ENCODE measurements at places on chromosomes 11 and 22. TPM values are rescaled to one million over a fixed set of nuclear protein-coding genes. Genes with fewer than 3 reads are reported as not detected.
A peak's percentile ranks its signal among the peaks of the same experiment; 100 is the strongest.

The RAG2 gene
- total RNA-seq, result not detected

The OR51E1 gene
- total RNA-seq, result 1.4 TPM

DNA sequence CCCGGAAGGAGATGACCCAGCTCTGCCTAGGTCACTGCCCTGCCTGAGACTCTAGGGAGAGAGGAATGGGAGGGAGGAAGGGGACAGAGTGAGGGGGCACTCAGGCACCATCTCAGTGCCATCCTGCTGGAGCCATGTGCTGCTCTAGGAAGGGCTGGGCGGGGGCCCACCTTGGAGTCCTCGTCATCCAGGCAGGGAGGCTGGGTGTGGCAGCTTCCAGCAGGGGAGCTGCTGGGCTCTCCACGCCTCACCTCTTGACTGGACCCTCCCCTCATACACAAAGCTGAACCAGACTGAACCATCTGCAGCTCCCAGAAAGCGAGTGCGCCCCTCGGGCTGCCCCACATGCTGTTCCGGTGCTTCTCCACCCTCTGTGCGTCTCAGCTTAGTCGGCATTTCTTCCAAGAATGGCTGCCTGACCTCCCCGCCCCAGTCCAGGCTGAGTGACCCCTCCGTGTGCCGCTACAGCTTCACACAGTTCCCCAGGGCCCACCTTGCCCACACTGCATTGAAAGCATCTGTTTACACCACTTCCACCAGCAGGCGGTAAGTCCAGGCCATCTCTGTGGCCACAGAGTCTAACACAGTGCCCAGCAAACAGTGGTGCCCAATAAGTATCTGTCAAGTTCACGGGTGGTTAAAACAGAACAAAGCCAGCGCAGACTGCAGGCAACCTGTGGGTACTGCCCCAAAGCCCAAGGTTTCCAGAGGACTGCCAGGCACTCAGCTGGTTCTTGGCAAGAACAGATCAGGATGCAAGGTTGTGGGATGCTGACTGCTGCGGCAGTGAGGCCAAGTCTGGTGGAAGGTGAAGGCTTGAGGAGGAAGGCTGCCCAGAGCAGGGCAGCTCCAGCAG, 9.4 kb upstream of the TRIM29 start:
- no peak for DNase-seq

DNA sequence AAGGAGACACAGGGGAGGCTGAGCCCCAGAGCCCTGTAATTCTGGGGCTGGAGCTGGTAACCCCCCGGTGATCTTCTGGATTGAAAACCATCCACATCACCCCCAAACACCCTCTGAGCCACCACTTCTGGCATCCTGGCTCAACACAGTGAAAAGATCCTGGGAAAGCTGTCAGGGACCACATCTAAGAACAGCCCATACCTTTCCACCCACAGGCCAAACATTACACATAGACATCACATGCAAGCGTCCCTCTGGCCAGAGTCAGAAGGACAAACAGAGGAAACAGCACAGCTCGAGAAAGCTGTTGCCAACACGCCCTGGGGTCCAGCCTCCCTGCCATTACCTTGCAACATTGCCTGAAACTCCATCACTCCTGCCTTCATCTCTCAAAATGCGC, 469.5 kb downstream of the SOX6 start:
- no peak for DNase-seq

DNA sequence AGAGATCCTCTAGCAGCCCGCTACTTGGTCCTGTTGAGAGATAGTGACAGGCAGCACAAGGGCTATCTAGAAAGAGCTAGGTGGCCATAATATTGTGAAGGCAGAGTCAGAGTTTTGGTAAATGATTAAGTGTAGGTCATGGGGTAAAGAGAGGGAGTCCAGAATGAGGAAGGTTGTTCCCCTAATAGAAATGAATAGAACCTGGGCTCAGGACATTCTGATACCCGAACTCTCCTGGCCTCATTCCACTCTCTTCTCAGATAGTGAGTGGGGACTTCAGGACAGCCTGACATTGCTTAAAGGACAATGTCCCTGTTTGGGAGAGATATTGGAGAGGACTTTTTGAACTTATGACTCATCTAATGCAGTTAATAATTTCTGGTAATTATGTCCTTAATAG, 20.6 kb downstream of the SLC5A1 start:
- DNase-seq, result no peak

DNA sequence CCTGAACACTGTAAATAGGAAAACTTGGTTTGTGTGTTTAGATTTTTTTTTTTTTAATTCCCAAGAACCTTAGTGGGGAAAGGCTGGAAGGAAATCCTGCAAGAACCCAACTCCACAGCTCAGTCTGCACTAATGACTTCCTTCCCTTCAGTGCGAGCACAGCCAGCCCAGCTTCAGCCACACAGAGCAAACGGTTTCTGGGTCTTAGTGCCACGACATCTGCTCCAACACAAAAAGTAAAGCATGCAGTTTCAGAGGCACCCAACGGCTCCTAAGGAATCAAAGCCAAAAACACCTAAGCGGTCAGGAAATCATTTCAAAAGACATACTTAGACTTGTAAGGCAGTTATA, 236.1 kb downstream of the TTC28 start:
- DNase-seq, result peak; percentile 76

DNA sequence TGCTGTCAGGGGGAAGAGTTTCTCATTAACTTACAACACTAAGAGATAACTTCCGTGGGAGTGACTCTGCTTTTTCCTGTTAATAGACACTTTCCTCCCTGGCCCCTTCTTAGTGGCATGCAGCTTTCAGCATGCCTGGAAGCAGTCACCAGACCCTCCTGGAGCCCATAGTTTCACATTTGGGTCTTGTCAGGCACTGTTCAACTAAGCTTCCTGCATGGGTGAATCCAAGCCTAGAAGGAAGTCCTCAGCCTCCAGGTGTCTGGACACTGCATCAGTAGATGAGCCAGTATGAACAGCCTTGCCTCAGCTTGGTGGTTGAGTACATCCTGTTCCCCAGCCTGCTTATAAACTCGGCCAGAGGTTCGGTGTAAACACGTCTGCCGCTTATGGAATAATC, 68.1 kb downstream of the PPP6R3 start:
- DNase-seq, result no peak

Measured in Right ventricle myocardium superior (tissue), 1 donor.